ENCODE measurements at places on chromosomes 12 and 14. TPM values are rescaled to one million over a fixed set of nuclear protein-coding genes. Genes with fewer than 3 reads are reported as not detected.

Gene CGRRF1
- 18.2 TPM for total RNA-seq

Gene CELA1
- not detected for total RNA-seq

Gene SLC6A13
- 2.0 TPM for total RNA-seq

Gene PRB3
- not detected for total RNA-seq

Gene LALBA
- not detected for total RNA-seq

Gene SYCP3
- 0.13 TPM for total RNA-seq

Gene CMA1
- total RNA-seq = 0.37 TPM

Gene SLC17A8
- total RNA-seq = 0.24 TPM

Gene FOXN4
- total RNA-seq = not detected

Gene CLEC2A
- total RNA-seq = not detected

Gene P2RX4
- total RNA-seq = 62.7 TPM

Gene KICS2
- total RNA-seq = 11.5 TPM

DNA sequence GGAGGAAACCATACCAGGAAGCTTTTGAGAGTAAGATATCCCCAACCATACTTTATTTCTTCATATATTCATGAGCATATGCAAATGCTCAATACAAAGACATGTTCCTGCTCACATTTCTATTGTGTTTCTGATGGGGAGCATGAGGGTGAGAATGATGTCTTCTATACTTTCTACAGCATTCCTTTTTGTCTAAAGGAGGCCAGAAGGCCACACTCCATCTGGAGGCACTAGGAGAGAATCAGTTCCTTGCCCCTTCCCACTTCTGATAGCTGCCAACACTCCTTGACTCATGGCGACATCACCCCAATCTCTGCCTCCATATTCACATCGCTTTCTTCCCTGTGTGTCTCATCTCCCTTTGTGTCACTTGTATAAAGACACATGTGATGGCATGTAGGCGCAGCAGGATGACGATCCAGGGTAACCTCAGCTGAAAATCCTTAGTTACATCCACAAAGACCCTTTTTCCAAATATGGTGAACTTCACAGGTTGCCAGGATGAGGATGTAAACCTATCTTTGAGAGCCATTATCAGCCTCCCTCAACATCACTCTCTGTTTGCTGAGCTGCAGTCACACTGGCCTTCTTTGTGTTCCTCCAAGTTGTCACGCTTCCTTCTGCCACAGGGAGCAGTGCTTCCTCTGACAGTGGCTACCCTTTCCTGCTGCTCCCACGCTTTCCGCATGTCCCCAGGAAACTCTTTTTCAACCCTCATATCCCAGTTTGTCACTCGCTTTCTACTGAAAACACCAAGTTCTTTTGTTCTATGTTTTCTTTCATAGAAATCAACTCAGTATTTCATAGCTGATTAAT, 96.9 kb downstream of the STXBP6 start:
- H3K36me3 ChIP-seq = no peaks in the 10 kb centered on the region
- DNase-seq = no peak
- no peaks in the 10 kb centered on the region for H3K27me3 ChIP-seq
- peaks cover 17% of the 10 kb centered on the region for H3K4me1 ChIP-seq

GRCh38 chr14:95961481-95961880, 77.7 kb upstream of the C14orf132 start:
- H3K36me3 ChIP-seq = no peaks in the 10 kb centered on the region
- H3K27me3 ChIP-seq = no peaks in the 10 kb centered on the region
- no peak overlapping the region for H3K27ac ChIP-seq

DNA sequence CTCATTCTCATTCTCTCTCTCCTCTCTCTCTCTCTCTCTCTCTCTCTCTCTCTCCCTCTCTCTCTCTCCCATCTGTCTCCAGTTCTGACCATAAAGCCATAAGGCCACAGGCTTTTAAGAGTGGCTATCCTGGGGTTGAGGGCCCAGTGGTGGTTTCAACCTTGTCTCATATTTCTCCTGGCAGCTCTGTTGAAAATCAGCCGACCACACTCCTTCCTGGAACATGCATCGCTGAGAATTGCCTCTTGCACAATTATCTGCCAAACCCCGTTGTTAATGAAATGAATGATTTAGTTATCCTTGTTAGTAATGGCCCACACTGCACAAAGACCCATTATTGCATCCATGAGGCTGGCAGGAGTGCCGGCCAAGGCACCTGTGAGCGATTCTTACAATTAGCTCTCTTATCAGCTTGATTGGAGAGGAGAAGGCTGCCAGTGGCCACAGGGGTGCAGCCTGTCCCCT, 30.4 kb upstream of the KCNA5 start:
- H3K27me3 ChIP-seq = no peaks in the 10 kb centered on the region
- H3K4me3 ChIP-seq = no peak overlapping the region
- no peaks in the 10 kb centered on the region for H3K4me1 ChIP-seq
- no peak overlapping the region for H3K27ac ChIP-seq

DNA sequence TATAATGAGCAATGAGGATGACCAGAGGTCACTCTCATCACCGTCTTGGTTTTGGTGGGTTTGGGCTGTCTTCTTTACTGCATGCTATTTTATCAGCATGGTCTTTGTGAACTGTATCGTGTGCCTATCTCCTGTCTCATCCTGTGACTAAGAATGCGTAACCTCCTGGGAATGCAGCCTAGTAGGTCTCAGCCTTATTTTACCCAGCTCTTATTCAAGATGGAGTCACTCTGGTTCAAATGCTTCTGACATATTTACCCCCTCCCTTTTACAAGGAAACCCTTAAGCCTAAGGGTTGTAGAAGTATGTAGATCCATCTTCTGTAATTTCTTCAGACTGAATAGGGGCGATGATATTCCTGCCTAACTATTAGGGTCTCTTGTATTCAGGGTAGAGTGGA, 8.4 kb downstream of the IFI27L1 start:
- H3K4me1 ChIP-seq = no peaks in the 10 kb centered on the region
- H3K36me3 ChIP-seq = no peaks in the 10 kb centered on the region
- H3K27ac ChIP-seq = no peak overlapping the region
- H3K27me3 ChIP-seq = no peaks in the 10 kb centered on the region

- H3K27ac ChIP-seq = no peak overlapping the region
- no peak overlapping the region for H3K4me3 ChIP-seq
- no peaks in the 10 kb centered on the region for H3K36me3 ChIP-seq
Observed at GRCh38 chr12:39975374-39975918, 130.4 kb downstream of the SLC2A13 start.

DNA sequence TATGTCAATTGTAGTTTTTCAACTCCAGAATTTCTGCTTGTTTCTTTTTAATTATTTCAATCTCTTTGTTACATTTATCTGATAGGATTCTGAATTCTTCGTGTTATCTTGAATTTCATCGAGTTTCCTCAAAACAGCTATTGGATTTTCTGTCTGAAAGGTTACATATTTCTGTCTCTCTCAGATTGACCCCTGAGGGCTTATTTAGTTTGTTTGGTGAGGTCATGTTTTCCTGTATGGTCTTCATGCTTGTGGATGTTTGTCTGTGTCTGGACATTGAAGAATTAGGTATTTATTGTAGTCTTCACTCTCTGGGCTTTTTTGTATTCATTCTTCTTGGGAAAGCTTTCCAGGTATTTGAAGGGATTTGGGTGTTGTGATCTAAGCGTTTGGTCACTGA, 85.6 kb downstream of the SNAPC1 start:
- no peaks in the 10 kb centered on the region for H3K4me1 ChIP-seq
- H3K27ac ChIP-seq = no peak overlapping the region
- DNase-seq = no peak
- H3K4me3 ChIP-seq = no peak overlapping the region
- no peaks in the 10 kb centered on the region for H3K36me3 ChIP-seq

- H3K4me3 ChIP-seq = no peak overlapping the region
- no peaks in the 10 kb centered on the region for H3K36me3 ChIP-seq
- H3K27ac ChIP-seq = peak overlapping the region; percentile 28
- DNase-seq = no peak
Observed at GRCh38 chr12:118357257-118358007, 15.3 kb downstream of the TAOK3 start.

DNA sequence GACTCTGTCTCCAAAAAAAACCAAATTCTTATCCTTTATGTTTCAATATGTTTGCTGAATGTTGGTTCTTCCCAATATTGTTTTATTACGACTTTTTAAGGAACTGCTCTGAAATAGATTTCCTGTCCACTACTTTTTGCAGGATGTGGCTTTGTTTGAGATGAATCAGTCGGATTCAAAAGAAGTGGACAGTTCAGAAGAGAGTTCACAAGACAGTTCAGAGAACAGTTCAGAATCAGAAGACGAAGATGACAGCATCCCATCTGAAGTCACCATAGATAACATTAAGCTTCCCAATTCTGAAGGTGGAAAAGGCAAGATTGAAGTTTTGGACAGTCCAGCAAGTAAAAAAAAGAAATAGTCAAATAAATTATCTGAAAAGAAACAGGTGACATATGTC, 8.2 kb downstream of the NOPCHAP1 start:
- no peak overlapping the region for H3K27ac ChIP-seq
- no peak overlapping the region for H3K4me3 ChIP-seq
- no peak for DNase-seq
- peaks cover 13% of the 10 kb centered on the region for H3K4me1 ChIP-seq

DNA sequence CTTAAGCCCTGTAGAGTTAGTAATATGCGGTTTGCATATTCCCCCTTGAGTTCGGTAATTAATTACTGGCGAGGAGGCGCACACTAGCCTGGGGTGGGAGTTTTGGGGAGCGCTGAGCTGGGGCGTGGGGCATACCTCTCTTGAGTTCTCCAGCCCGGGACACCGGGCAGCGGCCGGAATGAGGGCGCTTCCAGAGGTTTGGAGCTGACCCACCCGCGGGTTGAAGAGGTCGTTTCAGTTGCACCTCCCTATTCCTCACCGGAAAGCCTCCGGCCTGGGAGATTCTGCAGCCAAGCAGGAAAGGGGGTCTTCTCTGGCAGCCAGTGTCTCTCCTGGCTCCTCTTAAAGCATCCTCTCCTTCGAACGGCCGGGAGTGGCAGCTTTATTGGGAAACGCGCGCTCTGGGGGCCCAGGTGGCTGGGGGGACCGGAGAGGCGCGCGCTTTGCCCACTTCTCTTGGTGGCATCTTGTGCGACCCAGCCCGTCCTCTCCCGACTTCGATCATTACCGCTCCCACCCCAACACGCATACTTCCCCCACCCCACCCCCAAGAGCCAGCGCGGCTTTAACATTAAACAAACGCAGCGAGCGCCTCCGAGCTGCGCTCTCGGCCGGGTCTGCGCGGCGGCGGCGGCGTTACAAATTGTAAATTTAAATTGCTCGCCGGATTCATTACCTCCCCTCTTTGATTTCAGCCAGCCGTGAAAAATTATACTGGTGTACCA, 3.9 kb upstream of the LHX5 start:
- no peak overlapping the region for H3K27ac ChIP-seq
- H3K4me1 ChIP-seq = no peaks in the 10 kb centered on the region
- H3K4me3 ChIP-seq = no peak overlapping the region
- peaks cover 66% of the 10 kb centered on the region for H3K27me3 ChIP-seq

GRCh38 chr12:26648584-26648983, 184.4 kb downstream of the ITPR2 start:
- H3K4me3 ChIP-seq = no peak overlapping the region
- no peaks in the 10 kb centered on the region for H3K4me1 ChIP-seq
- peaks cover 2% of the 10 kb centered on the region for H3K36me3 ChIP-seq
- H3K27ac ChIP-seq = no peak overlapping the region
- no peak for DNase-seq
- no peaks in the 10 kb centered on the region for H3K27me3 ChIP-seq

GRCh38 chr12:132151145-132151765, 7.0 kb downstream of the NOC4L start:
- H3K36me3 ChIP-seq = peaks cover 2% of the 10 kb centered on the region
- peak; percentile 19 for DNase-seq
- H3K4me1 ChIP-seq = peaks cover 5% of the 10 kb centered on the region
- no peak overlapping the region for H3K27ac ChIP-seq
- no peak overlapping the region for H3K4me3 ChIP-seq

DNA sequence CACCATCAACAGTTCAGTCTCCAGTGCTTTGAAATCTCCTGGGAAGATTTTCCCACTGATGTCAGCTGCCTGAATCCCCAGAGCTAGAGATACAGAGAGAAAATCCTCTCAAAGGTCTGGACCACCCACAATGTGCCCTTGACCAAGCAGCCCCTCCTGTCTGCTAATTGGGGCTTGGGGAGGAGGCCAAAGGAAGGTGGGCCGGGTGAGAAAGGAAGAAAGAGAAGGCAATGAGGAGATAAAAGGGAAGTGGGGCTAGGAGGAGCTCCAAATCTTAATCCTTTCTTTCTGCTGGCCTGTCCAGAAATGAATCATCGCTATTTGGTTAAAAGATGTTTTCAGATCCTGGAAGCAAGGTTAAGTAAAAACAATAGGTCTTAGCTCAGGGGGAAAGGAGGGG, 322.9 kb downstream of the BCL11B start:
- no peaks in the 10 kb centered on the region for H3K36me3 ChIP-seq
- DNase-seq = no peak
- no peak overlapping the region for H3K27ac ChIP-seq

GRCh38 chr12:2154050-2154449, 101.3 kb downstream of the CACNA1C start:
- peak overlapping the region; percentile 12 for H3K27ac ChIP-seq
- H3K36me3 ChIP-seq = no peaks in the 10 kb centered on the region
- DNase-seq = no peak
- H3K27me3 ChIP-seq = no peaks in the 10 kb centered on the region
- peaks cover 12% of the 10 kb centered on the region for H3K4me1 ChIP-seq

- peaks cover 4% of the 10 kb centered on the region for H3K36me3 ChIP-seq
- H3K27ac ChIP-seq = no peak overlapping the region
- no peaks in the 10 kb centered on the region for H3K27me3 ChIP-seq
- no peaks in the 10 kb centered on the region for H3K4me1 ChIP-seq
- DNase-seq = no peak
Observed at GRCh38 chr14:75757644-75758402, 96.8 kb downstream of the TTLL5 start.

- H3K27ac ChIP-seq = peak overlapping the region; percentile 6
- H3K36me3 ChIP-seq = no peaks in the 10 kb centered on the region
- peaks cover 58% of the 10 kb centered on the region for H3K4me1 ChIP-seq
- no peak for DNase-seq
- no peaks in the 10 kb centered on the region for H3K27me3 ChIP-seq
Observed at GRCh38 chr12:54329759-54330158, 4.8 kb downstream of the COPZ1 start.

DNA sequence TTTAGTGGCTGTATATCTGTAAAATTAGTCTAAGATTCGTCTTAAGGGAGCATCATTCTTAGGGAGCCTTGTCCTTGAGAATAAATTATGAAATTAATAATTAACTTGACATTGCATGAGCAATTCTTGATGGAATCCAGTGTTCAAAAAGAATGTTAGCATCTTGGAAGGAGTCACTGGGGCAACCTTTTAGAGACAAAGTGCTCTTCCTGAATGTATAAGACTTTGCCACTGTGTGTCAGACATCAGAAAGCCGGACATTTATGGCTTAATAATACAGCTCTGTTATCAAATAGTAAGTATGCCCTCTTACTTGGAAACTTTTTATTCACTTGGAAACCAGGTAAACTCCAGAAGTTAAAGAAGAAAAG, 83.3 kb downstream of the CCER1 start:
- no peaks in the 10 kb centered on the region for H3K4me1 ChIP-seq
- no peak overlapping the region for H3K27ac ChIP-seq
- no peak for DNase-seq
- H3K4me3 ChIP-seq = no peak overlapping the region
- no peaks in the 10 kb centered on the region for H3K27me3 ChIP-seq
- no peaks in the 10 kb centered on the region for H3K36me3 ChIP-seq

DNA sequence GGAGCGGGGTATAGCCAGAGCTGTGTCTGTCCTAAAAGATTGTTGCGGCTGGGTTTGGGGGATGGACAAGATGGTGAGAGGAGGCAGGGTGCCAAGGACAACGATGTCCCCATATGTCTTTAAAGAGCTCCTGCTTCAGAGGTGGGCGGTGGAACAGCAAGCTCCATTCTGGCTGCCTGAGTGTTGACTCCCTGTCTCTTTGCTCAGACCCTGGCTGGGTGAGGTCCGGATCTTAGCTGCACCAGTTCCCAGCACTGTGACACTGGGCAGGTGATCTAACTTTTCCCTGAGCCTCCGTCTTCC, 8.3 kb upstream of the WSCD2 start:
- H3K27ac ChIP-seq = no peak overlapping the region
- no peaks in the 10 kb centered on the region for H3K4me1 ChIP-seq
- H3K27me3 ChIP-seq = no peaks in the 10 kb centered on the region
- DNase-seq = no peak
- H3K4me3 ChIP-seq = no peak overlapping the region
